T follicular helper cell (primary cell): ENCODE measurements at places on chromosomes 6 and 20.

DNA sequence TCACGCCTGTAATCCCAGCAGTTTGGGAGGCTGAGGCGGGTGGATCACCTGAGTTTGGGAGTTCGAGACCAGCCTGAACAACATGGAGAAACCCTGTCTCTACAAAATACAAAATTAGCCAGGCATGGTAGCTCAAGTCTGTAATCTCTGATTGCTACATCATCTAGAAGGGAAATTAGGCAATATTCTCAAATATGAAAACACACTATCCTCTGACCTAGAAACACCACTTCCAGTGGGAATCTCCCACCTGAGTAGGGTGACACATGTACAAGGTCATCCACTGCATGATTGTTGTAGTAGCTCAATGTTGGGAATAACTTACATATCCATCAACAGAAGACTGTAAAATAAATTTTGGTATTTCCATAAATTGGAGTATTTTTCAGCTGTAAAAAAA, 19.1 kb upstream of the SIRPD start:
- DNase-seq, result no peak

DNA sequence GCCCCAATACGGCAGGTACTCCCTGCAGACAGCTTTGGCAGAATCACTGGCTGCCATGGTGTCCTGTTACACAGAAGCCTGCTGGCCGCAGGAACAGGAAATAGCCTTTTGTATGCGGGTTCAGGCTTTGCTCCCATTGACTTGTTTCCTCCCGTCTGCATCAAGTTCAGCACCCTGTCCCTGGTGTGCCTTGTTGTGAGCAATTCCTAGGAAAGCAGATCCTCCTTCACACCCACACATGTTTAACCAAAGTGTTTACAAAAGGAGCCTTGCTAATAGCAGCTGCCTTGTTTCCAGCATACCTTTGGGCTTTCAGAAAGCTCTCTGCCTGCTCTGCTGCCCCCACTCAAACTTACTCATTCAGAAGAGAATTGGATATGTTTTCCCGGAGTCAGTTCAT, 127.2 kb upstream of the SUPT3H start:
- no peak for DNase-seq

- DNase-seq, result no peak
Measured at GRCh38 chr6:156423829-156424228, 353.3 kb upstream of the ARID1B start.

- DNase-seq, result no peak
Measured at GRCh38 chr6:45442716-45443115, 65.0 kb upstream of the SUPT3H start.

DNA sequence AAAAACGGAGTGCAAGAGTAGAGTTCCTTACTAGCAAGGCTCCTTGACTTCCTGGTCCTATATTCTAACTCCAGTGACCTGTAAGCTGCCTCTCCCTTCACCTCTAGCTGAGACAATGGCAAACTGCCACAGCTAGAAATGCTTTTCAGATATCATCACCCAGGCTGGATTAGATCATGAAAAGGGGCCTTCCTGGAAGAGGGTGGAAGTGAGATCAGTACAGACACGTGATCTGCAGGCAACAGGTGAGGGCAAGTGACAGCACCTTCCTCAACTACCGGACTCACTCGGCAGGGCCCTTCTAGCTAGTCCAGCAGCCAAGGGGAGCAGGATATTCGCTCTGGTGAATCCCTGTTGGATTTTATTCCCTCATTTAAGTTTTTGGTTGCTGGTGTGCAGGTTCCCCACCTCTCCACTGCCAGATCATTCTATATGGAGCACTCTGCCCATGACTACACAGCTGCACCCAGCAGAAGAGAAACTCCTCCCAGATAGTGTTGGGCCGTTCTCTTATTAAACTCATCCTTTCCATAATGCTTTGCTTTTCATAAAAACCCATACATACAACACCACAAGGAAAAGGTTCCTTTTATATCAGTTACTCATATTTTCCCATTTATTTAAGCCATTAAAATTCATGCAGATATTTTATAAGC, 26.4 kb upstream of the FAM83C start:
- DNase-seq, result no peak

GRCh38 chr6:76867182-76867581, 596.1 kb downstream of the HTR1B start:
- no peak for DNase-seq

DNA sequence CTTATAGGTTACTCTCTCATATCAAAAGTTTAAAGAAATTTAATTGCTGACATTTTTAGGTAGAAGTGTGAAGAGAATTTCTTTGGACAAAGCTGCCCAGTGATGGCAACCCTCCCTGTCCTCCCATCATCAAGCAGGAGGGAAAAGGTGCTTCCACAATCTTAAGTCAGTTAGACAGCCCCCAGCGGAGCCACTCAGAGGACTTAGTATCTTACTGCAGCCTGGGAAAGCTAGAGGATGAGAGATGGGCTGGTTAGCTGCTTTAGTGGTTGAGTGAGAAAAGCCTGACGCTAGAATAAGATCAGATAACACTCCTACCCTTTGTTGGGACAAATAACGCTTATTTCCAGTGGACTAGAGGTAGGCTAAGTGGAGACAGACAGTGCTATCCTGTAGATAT, 227.1 kb downstream of the RFPL4B start:
- DNase-seq, result no peak

GRCh38 chr6:79802657-79803300, 144.6 kb downstream of the ELOVL4 start:
- DNase-seq, result no peak
